ENCODE measurements at places on chromosomes 5 and 9.

DNA sequence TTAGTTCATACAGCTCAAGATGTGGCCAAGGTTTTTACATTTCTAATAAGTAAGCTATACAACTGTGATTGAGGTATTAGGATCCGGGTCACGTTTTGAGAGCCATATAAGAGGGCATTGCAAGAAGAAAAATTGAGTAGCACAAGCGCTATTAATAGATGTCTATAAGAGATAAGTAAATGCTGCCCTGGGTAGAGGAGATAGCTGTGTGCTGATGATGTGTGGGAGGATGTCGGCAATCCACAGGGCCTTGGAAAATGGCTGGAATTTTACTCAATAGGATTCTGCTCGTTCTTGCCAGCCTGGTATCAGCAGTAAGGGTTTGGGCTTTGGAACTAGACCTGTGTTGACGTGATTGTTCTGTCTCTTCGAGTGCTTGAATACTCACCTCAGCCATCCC lies 41.6 kb downstream of the CSF1R start:
- no peaks in the 10 kb centered on the region for H3K27me3 ChIP-seq
- no peak for DNase-seq
- no peak overlapping the region for H3K4me3 ChIP-seq
- no peaks in the 10 kb centered on the region for H3K4me1 ChIP-seq

GRCh38 chr5:3393122-3393919 lies 202.3 kb upstream of the IRX1 start:
- no peaks in the 10 kb centered on the region for H3K36me3 ChIP-seq
- no peaks in the 10 kb centered on the region for H3K27me3 ChIP-seq
- no peaks in the 10 kb centered on the region for H3K4me1 ChIP-seq
- DNase-seq = no peak

GRCh38 chr5:165723931-165724330 lies 2218.5 kb downstream of the MAT2B start:
- DNase-seq = no peak
- no peaks in the 10 kb centered on the region for H3K4me1 ChIP-seq
- no peak overlapping the region for H3K4me3 ChIP-seq

GRCh38 chr5:57258052-57258451 lies 84.2 kb downstream of the GPBP1 start:
- H3K36me3 ChIP-seq = peaks cover 8% of the 10 kb centered on the region
- H3K4me1 ChIP-seq = no peaks in the 10 kb centered on the region
- H3K4me3 ChIP-seq = no peak overlapping the region

DNA sequence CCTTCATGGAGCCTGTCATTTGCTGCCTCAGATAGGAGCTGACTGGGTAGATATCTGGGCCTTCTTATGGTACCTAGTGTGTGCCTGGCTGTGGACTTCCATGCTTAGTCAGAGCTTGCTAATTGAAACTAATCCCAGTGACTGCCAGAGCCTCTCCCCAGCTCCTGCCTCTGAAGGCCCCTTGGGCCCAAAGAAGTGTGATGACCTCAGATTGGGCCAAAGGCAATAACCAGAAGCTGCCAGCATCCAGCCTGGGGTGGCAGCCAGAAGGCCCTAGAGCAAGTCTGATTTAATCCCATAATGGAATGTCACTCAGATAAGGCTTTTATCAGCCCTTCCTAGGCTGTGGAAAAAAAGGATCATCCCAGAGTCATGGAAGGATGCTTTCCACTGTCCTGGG lies 17.1 kb upstream of the CDC23 start:
- H3K36me3 ChIP-seq = no peaks in the 10 kb centered on the region
- no peak overlapping the region for H3K4me3 ChIP-seq
- no peaks in the 10 kb centered on the region for H3K27me3 ChIP-seq
- no peak overlapping the region for H3K27ac ChIP-seq
- H3K4me1 ChIP-seq = peaks cover 4% of the 10 kb centered on the region

GRCh38 chr5:111922344-111922743 lies 165.3 kb upstream of the NREP start:
- H3K27ac ChIP-seq = no peak overlapping the region
- H3K4me3 ChIP-seq = no peak overlapping the region
- H3K36me3 ChIP-seq = no peaks in the 10 kb centered on the region
- H3K27me3 ChIP-seq = no peaks in the 10 kb centered on the region

DNA sequence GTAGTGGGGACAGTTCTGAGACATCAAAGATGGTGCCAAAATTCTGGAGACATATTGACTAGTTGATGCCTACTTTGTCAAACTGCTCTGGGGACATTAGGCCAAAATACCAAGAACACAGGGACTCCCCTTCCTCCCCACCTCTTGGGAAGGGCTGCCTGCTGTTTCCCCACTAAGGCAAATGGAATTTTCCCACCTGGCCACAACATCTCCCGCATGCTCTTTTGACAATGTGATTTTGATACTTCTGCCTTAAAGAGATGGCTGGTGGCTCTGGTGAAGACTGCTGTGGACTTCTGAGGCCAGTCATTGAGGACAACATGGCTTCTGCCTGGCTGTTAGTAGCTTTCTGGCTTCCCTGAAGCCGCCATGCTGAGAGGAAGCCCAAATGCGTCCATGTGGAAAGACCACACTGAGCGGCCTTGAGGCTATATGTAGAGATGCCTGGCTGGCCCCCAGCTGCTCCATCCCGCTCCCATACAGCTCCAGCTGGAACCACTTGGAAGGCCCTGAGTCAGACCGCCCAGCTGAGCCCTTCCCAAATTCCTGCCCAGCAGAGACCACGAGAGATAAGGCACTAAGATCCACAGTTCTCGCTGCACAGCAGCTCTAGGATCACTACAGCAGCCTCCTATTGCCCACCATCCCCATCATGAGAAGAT lies 226.7 kb downstream of the SYK start:
- no peak overlapping the region for H3K27ac ChIP-seq
- H3K4me3 ChIP-seq = no peak overlapping the region
- H3K36me3 ChIP-seq = no peaks in the 10 kb centered on the region
- no peaks in the 10 kb centered on the region for H3K4me1 ChIP-seq

Data from thyroid gland (tissue), 4 donors.